ENCODE measurements at places on chromosomes 2 and 18.

- DNase-seq, result no peak
Observed at GRCh38 chr2:218031771-218032257, 29.0 kb upstream of the TNS1 start.

DNA sequence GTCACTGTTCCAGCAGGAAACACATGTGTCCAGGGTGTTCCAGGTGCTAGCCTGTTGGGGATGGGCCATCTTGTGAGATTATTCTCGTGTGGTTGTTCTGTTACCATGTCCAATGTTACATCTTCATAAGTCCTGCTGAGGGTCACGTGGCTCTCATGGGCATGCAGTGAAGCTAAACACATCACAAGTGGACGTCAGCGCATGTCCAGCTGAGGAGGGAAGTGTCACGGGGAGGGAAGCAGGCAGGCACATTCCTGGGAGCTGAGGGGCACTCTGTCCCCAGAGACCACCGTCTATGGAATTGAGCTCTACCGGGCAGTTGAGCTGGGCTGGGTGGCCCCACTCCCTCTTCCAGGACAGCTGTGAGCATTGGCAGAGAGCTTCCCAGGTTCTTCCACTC lies 155.3 kb upstream of the TWIST2 start:
- DNase-seq, result no peak

GRCh38 chr2:45178854-45179253 lies 169.6 kb upstream of the SIX2 start:
- no peak for DNase-seq

DNA sequence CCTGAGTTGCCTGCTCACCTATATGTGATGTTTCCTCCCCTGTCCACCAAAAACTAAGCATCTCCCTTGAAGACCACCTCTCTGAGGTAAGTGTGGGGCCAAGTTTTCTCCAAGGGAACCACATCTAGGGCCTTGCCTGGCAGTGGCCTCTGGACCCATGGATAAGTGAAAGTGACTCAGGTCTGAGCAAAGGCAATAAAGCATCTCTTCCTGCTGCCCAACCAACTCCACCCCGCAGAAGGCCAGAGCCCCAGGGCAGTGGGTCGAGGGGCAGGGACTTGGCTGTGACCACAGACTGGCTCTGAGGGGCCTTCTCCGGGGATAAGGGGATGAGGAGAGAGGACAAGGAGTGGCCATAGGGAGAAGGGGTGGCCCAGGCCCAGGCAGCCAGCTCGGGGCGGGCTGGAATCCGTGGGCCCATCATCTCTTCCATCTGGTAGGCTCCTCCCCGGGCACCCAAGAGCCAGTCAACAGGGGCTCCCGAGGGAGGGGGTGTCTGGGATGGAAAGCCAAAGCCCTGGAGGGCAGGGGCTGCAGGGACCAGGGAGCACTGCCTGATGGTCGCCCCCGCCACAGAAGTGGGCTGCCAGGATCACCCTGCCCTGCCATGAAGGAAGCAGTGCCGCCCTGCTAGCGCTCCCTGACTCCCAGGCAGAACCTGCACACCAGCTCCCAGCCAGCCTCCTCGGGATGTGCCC lies 33.4 kb downstream of the EMX1 start:
- DNase-seq, result no peak

DNA sequence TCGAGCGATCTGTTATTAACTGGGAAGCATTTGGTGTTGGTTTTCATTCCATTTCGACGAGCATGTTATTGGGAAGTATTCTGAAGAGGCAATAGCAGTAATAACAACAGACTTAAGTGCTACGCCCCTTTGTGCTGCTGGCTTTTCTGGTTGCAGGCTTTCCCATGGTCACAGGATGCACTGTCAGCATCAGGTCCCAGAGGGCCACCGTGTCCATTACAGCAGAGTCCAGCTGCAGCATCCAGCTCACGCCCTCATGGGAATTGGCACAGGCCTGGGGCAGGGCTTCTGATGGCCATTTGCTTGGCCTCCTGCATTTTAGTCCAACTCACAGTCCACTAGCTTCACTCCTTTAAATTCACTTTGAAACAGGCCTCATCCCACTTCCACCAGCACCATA lies 44.4 kb downstream of the BCL2L11 start:
- DNase-seq, result no peak

DNA sequence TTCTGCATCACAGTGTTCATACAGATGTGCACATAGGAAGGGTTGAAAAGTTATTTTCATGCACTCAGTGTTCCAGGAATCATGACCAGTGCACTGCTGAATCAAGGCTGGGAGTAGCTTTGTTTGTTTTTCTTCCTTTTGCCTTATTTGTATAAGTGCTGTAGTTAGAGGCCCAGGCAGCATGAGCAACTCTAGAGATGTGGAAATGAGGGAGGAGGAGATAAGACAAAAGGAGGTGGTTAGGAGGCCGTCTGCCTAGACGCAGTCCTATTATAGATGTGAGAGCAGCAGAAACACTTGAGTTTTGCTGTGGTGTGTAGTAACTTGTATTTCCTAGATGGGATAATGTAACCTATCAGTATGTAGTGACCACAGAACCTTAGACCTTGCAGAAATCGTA lies 264.3 kb upstream of the RASGRP3 start:
- DNase-seq, result no peak

DNA sequence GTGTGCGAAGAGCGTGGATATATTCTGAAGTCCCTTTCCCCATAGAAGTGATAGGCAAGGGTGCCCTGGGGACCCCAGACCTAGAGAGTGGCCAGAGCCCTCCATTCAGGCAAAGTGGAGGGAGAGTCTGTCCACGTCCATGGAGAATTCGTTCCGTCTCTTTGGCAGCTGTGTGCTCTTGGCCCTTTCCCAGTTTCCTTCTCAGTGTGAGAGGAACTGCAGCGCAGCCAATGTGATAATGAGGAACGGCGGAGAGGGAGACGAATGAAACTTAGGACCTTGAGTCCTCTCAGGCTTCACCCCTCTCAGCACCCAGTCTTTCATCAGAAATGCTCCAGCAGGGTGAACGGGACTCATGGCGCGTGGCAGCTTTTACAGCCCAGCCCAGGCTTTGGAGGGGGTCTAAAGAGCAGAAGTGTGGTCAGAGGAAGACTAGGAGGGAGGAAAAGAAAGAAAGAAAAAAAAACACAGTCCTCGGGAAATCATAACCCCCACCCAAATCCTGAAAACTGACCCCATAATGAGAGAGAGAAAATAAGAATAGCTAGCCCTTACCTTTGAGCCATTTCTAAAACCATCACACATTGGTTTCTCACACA lies 95.0 kb upstream of the RIOK3 start:
- no peak for DNase-seq

- DNase-seq, result peak; percentile 4
Observed at GRCh38 chr2:23624378-23624777, 239.4 kb downstream of the KLHL29 start.

DNA sequence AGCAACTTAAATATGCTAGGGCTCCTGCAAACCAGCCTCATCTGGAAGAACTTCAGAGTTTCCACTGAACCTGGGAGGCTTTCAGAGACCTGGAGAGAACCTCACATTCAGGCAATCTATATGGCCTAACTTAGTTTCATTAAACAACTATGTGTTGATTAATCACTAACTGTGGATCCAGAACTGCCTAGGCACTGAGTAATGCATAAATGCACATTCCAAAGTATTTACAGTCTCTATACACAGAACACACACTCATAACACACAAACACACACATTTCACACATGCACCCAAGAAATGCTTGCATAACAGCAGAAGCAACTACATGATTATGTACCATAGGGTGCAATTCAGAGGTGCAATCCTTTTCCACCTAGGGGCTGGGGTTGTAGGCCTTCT lies 552.8 kb downstream of the BCL11A start:
- no peak for DNase-seq

GRCh38 chr18:47735041-47735702 lies 195.3 kb downstream of the SMAD2 start:
- no peak for DNase-seq

DNA sequence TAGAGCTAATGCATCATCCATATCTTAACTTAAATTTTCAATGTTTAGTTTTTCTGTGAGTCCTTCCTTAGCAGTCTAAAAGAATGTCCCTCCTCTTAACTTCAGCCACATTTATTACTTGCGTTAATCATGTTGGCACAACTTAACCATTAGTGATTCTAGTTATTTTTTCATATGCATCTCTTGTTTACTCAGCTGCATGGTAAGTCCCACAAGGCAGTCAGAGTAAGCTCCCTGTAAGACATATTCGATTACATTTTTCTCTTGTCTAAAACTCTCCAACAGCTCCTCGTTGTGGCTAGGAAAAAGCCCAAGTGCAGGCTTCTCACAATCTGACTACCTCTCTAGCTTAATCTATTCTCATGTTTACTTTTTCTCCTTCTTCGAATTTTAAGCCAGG lies 2045.3 kb upstream of the PIK3C3 start:
- DNase-seq, result no peak

DNA sequence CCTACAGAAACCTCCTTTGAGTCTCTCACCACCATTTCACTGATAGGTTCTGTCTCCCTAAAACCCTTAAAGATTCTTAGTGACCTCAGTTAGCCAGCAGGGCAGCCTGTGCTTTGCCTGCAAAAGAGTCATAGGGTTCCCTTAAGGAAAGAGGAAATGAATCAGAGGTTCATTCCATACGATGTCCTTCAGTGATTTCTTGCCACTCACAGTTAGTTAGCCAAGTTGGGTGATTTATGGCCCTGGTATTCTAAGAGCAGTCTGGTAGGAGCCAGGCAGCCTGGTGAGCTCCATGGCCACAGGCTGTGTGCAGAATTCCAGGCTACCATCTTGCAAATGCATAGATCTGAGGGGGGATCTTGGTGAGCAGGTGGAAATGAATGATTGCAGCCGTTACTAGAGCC lies 18.7 kb upstream of the CCBE1 start:
- no peak for DNase-seq

DNA sequence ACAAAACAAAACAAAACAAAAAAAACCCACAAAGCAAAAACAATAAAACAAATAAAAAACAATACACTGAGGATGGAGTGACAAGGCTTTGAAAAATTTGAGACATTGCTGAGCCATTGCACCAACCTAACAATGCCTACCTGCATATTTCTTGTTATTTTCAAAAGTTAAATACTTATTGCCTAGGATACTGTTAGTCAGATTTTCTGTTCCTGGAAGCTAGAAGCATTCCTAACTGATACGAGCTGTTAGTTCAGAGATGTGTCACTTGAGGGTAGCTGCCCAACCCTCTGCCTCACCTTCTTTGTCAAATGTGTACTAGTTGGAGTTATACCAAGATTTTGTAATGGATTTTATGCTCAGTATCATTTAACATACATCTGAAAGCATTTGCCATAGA lies 187.2 kb downstream of the TXNL1 start:
- no peak for DNase-seq

- DNase-seq, result no peak
Observed at GRCh38 chr18:43060020-43060419, 55.5 kb downstream of the RIT2 start.

GRCh38 chr2:7045601-7046590 lies 128.7 kb downstream of the RNF144A start:
- no peak for DNase-seq

GRCh38 chr2:102893870-102894269 lies 132.0 kb downstream of the TMEM182 start:
- no peak for DNase-seq

DNA sequence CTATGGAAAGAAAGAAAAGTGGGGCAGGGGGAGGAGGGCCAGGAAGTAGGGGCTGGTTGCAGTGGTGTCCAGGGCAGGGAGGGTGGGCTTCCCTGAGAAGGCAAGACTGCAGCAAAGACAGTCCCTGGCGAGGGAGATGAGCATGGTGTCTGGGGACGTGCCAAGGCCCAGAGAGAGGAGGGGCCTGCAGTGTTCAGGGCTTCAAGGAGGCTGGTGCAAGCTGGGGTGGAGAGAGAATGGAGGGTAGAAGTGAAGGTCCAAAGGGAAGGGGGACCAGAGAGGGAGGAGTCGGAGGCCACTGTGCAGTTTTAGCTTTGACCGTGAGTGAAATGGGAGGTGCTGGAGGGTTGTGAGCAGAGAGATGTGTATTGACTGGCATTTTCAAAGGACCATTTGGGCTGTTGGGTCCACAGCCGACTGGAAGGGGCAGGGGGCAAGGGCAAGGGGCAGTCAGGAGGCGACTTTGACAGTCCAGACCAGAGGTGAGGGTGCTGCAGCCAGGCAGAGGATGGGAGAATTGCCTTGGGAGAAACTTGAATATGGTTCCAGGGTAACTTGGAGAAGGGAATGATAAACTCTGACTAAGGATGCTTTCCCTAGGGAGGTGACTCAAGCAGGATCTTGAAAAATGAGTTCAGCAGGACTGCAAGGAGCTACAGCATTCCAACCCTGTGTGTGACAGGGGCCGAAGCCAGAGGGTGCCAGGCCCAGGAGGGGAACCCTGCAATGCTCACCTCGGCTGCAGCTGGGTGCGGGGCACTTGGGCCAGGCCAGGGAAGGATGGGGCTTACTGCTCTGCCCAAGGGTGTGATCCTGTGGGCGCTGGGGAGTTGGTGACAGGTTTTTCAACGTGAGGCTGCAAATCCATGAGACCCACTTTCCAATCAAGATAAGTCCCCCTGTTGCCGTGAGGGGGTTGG lies 177.1 kb upstream of the HAAO start:
- no peak for DNase-seq

GRCh38 chr2:72989770-72990556 lies 72.6 kb downstream of the EMX1 start:
- DNase-seq, result no peak

DNA sequence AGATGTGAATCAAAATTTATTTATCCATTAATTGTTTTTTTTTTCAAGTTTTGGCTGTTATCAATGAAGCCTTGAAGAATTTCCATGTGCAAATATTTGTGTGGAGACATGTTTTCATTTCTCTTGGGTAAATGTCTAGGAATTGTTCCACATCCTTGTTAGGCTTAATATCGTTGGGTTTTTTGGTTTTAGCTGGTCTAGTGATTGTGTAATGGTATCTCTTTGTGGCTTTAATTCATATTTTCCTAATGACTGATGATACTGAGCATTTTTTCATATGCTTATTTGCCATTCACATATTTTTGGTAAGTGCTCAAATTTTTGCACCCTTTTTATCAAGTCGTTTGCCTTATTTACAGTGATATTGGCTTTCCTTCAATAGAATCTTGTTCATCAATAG lies 250.3 kb upstream of the EPHA4 start:
- no peak for DNase-seq

GRCh38 chr2:189982780-189983394 lies 79.6 kb downstream of the MSTN start:
- DNase-seq, result no peak

- no peak for DNase-seq
Observed at GRCh38 chr2:102005989-102006885, 14.5 kb downstream of the IL1R2 start.

GRCh38 chr18:56844556-56844955 lies 193.4 kb downstream of the WDR7 start:
- DNase-seq, result no peak

DNA sequence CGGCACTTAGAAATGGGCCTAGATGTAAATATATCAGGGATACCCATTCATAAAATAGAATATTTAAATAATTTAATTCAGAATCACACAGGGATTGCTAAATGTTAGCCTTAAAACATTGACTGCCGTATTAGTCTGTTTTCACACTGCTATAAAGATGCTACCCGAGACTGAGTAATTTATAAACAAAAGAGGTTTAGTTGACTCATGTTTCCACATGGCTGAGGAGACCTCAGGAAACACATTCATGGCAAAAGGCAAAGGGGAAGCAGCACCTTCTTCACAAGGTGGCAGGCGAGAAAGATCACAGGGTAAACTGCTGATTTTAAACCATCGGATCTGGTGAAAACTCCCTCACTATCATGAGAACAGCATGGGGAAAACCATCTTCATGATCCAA lies 223.6 kb upstream of the GULP1 start:
- DNase-seq, result no peak

Data from stimulated activated CD4-positive, alpha-beta T cell treated with anti-CD3 and anti-CD28 coated beads, Interleukin-1b, Interleukin-23, amount 100 ng/mL, for 1 hour (primary cell).